ENCODE measurements at places on chromosomes 16 and 17.

GRCh38 chr17:80789356-80789902 is 202.2 kb upstream of the CHMP6 start:
- DNase-seq: no peak

GRCh38 chr16:54248863-54249710 is 37.5 kb downstream of the IRX3 start:
- no peak for DNase-seq

GRCh38 chr17:76104140-76104895 is 731 bp upstream of the EXOC7 start:
- DNase-seq: no peak

- DNase-seq: no peak
Observed at GRCh38 chr16:2331199-2331930, 9.2 kb downstream of the ABCA3 start.

GRCh38 chr17:55758171-55758570 is 7.3 kb downstream of the PCTP start:
- no peak for DNase-seq

DNA sequence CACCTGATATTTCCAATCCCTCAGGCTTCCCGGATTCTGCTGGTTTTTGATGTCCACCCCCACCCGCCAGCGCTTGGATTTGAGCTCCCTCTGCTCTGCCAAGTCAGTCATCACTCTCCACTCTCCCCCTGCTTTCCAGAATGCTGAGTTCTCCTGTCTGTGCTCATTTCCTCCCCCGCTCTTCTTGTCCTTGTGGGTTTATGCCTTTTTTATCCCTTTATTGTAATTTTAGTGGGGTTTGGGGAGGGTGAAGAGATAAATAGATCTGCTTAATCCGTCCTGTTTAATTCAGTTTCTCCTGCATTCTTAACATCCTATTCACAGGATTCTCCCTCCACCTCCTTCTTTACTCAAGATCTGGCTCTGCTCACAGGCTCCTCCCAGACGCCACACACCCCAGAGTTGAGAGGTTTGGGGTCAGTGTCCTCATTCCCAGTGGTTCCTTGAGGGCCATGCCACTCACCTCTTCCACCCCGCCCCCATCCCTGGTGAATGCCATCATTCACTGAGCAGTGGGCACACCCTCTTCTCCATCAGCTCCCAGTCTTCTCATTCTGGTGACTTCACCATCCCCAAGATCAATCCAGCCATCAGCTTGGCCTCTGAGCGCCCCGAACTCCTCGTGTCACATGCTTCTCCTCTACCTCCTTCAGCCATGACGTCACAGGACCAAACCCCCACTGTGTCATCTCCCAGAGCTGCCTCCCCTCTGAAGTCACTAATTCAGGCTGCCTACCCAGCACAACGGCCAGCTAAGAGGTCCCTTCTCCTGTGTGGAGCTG is 15.1 kb upstream of the GUCY2D start:
- no peak for DNase-seq

DNA sequence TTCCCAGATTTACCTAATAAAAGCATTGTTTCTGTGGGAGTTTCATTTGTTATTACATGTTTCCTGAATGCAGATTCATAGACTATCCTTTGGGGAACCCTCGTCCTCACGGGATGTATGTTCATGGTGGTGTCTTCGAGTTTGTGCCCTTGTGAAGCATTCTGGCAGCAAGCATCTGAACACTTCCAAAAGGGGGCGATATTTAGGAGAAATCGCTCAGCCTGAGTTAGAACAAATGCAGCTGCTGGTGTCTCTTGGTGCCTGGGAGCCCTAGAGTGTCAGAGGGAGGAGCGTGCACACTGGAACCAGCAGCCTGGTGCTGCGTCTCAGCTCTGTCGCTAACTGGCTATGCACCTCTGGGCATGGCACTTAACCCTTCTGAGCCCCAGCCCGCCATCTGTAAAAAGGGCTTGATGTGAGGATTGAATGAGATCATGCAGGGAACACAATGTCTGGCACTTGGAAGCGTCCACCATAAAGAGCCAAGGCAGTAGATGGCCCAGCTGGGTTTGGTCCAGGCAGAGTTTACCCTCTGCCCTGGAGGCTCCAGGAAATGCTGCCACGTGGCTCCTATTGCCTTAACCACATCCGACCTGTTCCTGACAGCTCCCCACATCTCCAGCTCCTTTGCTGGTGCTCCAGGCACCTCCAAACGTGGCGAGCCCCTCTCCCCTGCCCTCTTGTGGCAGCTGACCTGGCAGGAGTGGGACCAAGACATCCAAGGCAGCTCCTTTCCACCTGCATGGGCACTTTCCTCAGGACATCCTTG is 25.0 kb upstream of the C16orf78 start:
- DNase-seq: no peak

GRCh38 chr17:40903129-40903847 is 18.2 kb upstream of the KRT20 start:
- DNase-seq: no peak

- no peak for DNase-seq
Observed at GRCh38 chr17:6666557-6666956, 15.0 kb downstream of the C17orf100 start.

DNA sequence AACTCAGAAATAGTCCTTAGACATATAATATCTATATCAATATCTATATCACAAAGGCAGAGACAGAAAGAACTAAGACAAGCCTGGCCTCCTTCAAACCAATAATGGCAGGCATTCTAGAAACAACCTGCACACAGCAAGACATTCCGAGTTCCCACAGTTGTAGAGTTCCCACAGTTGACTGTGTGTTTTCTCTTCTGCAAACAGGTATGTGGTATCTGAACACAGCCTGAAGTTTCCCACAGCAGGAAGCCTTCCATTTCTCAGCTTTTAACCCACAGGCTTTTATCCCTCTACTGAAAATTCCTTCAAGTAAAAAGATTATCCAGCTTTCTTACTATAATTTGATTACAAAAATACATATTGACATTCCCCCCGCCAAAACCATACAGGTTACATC is 73.9 kb downstream of the ZZEF1 start:
- DNase-seq: no peak

DNA sequence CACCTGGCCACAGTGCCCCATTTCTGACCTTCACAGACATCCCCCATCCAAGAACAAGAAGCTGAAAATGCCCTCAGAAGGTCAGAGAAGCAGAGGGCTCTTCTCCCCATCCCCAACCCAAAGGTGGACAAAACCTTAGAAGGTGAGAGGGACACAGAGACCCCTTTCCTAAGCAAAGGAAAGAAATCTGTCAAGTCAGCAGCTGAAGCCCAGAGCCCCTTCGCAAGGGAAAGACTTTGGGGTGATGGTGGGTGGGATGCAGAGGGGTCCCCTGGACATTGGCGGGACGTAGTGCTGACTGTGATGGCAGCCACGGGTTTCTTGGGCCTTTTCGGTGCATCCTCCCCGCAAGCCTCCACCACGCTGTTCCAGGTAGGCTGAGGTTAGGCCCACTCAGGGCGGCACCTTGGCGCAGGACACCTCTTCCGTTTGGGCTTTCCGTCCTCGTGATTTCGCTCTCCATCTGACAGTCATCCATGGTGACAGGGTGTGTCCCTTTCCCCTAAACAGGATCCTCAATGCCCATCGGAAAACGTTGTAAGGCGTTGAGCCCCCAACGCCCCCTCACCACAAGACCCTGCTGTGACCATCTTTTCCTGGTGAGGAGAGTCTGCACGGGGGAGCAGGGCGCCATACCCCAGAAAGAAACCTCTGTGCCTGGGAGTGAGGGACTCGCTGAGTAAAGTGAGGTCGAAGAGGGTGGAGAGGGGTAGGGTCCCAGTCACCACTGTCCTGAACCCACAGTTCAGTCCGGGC is 10.7 kb upstream of the GSDMA start:
- no peak for DNase-seq

DNA sequence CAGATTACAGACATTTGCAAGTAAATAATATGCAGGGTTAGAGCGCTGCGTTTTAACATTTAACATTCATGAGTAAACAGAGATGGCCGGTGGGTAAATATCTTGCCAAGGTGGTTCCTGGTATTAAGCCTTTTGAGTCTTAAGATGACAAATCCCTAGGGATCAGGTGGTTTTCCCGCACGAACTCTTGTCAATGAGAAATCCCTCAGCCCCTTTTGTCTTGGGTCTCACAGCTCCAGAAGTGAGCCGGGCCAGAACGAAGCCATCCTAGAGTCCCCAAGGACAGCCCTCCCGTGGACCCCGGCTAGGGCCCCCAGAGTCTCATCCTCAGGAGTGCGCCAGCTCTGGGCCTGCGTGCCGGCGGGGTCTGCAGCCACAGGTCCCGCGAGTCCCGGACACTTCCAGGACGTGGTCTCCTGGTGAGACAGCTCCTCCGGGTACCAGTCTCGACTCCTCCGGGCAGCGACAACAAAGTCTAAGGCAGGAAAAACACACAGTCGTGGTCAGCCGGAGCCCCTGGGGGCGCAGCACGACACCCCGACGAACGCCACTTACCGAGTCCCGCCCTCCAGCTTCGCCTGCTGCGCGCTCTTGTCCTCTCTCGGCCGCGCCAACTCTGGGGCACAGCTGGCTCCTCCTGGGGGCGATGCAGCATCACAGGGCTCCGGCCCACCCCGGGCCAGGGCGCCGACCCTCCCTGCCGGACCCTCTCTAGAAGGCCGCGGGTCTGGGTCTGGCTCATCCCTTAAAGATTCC is 13.3 kb downstream of the MIS12 start:
- peak; percentile 13 for DNase-seq

DNA sequence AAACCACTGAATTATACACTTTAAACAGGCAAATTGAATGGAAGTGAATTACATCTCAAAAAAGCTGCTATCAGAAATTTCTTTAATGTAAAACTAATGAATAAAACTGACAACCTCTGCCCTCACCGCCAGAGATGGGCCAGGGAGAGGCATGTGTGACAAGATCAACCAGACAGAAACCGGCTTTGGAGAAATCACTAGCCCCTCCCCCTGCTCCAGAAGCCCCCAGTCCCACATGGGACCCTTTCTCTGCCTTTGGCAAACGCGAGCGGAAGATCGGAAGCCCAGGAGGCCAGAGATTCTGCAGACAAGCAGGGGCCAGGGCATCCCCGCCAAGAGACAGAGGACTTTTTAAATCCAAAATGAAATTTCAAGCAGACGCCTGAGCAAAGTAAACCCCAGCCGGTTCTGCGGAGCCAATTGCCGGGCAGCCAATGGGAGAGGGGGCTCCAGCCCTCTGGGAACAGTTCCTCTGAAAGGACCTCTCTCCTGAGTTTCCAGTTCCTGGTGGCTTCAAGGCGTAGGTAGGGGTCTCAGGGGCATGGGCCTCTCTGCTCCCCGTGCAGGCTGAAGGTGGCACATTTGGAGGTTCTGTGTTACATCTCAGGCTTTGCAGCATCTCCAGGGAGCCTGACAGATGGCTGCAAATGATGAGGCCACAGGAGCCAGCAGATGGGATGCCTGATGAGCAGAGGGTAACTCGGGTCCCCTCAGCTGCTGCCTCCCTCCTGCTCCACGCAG is 118.1 kb downstream of the GSG1L start:
- DNase-seq: no peak

DNA sequence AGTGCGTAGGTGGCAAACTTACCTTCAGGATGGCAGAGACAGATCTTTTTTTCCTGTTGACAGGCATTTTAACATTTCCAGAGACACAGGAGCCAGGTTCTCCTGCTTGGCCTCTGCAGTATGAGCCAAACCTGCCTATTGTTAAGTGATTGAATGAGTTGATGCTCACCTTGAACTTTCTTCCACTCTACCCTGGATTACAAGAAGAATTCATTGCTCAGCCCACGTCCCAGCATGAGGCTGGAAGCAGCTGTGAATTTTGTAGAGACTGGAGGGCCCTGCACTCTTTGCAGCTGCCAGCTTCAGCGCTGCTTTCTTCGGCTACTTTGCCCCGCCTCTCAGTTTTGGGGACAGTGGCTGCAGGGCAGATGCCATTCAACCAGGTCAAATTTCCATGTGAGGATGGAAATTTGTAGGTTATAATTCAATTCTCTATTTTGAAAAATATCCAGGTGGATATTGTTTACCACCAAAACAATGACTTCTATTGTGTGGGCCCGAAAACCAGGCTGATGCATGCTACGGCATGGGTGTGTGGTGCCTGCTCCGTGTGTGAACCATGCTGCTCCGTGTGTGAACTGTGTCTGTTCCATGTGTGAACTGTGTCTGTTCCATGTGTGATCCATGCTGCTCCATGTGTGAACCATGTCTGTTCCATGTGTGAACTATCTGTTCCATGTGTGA is 75.2 kb upstream of the METTL9 start:
- DNase-seq: no peak

- DNase-seq: no peak
Observed at GRCh38 chr17:753418-753817, 1.4 kb upstream of the GEMIN4 start.

DNA sequence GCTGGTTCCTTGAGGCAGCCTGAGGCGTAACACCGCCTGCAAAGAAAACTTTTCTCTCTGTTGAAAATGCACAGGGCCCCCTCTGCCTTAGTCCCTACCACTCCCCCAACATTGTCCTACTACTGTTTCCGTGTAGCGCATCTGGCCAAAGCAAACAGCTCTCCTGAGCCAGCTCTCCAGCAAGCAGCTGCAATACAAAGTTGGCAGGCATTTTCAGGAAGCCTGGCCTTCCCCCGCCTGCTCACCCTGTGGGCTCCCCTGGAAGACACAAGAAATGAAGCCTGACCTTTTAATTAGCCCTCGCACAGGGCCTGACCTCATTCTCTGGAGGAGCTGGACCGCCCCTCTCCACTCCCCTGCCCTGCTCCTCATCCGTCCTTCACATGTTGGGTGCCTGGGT is 66.7 kb downstream of the SOX9 start:
- peak; percentile 36 for DNase-seq

- DNase-seq: no peak
Observed at GRCh38 chr16:30777591-30778297, 9.3 kb downstream of the ZNF629 start.

DNA sequence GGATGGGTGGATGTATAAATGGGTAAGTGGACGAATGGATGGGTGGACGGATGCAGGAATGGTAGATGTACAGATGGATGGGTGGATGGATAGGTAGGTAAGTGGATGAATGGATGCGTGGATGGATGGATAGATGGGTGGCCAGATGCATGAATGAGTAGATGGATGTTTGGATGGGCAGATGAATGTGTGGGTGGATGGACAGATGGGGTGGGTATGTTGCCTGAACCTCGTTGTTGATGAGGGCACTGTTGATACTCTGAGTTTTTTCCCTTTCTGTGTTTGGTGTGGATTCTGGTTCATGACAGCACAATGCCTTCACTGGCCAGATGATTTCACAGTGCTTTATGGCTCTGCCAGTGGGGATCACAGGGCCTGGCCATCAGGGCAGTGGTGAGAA is 208.3 kb downstream of the NPIPB11 start:
- no peak for DNase-seq

All from COR-L47 (cell line).